CD4-positive, alpha-beta T cell treated with Interleukin-6 at 100 ng/mL for 8 hours (primary cell): ENCODE measurements at places on chromosomes 6 and 20.

DNA sequence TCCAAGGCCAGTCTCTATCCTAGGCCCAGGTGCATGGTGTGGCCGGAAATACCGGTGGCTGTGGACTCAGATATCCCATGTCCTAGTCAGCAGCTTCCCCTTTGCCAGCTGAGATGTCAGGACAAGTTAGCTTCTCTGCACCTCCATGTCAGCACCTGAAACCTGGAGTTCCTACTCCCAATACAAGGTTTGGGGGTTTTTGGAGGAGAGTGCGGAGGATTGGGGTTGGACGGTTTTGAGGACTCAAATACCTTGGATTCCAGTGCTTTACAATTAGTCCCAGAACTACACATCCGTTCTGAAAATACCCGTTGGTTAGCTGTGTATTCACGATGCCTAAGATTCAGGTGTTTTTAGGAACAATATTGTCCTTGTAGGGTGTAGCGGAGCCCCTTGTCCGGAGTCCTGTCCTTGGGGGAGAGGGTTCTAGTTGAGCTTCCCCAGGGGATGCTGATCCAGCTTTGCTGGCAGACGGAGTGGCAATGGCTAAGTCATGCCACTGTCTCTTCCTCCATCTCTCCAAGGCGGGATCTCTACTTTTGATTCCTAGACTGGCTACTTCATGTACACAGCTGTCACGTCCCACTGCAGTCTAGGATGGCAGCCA, 45.0 kb downstream of the ADNP start:
- DNase-seq = no peak

- no peak for DNase-seq
These were observed 19.9 kb downstream of the EZR start for GRCh38 chr6:158799051-158799792.

DNA sequence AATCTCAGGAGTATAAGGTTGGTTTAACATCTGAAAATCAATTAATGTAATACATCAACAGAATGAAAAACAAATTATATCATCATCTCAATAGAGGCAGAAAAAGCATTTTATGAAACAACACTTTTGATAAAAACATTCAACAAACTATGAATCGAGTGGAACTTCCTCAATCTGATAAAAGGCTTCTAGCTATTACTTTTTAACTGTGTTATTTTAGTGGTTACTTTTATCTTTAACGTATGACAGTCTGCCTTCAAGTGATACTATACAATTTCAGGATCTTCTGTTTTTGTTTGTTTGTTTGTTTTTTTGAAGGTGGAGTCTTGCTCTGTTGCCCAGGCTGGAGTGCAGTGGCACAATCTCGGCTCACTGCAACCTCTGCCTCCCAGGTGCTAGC, 73.7 kb downstream of the ZFAND3 start:
- DNase-seq = no peak

DNA sequence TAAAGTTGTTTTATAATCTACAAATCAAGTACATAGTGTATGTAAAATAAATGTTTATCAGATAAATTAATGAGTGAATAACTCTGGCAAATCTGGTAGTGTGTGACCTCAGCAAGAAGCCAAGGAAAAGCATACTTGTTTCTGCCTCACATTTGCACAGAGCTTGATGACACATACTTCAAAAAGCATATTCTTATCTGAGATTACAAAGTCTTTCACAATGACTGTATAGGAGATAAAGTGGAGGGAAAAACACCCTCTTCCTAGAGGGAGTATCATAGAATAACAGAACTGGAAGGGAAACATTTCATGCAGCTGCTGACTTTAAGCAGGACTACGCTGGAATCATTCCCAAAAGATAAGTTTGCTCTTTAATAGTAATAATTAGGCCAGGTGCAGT, 28.1 kb upstream of the AKAP7 start:
- no peak for DNase-seq

- no peak for DNase-seq
These were observed 111.7 kb downstream of the CD24 start for GRCh38 chr6:106862858-106863257.

GRCh38 chr20:19375801-19376200, 163.4 kb downstream of the SLC24A3 start:
- no peak for DNase-seq

DNA sequence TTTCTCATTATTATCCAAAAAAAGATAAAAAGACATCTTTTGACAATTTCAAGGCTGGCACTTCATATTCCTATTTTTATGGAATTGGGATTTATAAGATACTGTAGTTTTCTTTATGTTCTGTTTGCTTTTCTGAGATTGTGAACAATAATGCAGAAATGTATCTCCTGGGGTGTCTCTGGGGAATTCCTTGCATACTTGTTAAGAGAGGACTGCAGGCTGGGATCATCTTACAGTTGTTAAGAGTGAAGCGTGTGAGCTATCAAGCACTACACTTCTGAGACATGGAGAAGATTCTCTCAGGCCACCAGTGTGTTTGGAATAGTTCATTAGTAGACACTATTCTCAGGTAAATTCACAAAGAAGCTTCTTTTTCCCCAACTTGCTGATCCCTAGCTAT, 963.3 kb upstream of the GJE1 start:
- no peak for DNase-seq

DNA sequence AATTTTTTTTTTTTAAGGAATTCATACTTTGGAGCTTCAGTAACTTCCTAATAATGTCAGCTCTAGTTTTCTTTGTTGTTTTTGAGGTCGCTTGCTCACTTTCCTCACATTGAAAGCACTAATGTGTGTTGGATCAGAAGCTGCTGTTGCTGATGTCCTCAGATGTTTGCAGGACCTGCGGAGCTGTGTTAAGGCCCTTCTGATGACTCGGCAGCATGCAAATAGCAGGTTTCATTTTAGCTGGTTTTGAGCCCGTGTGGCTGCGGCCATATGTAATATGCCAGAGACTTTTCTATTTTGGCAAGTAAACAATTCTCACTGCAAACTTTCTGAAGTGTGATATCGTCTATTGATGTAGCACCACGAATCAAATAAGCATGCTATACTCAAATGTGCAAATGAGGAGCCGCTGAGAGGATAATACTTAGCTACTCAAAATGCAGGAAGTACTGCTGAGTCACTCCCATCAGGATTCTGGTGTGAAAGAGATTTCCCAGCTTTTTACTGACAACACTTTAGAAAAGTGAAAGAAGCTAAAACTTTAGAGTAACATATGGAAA, 187.8 kb downstream of the SASH1 start:
- no peak for DNase-seq

DNA sequence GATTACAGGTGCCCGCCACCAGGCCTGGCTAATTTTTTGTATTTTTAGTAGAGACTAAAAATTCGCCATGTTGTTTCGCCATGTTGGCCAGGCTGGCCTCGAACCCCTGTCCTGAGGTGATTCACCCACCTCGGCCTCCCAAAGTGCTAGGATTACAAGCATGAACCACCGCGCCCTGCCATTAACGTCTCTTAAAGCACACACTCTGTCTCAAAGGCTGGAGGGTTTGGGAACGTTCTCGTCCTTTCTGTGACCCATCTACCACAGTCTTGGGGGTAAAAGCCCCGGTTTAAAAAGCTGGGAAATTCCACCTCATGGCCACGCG, 57.8 kb upstream of the ARID1B start:
- no peak for DNase-seq
